WERI-Rb-1 (cell line): ENCODE measurements at places on chromosomes 11 and 22.

DNA sequence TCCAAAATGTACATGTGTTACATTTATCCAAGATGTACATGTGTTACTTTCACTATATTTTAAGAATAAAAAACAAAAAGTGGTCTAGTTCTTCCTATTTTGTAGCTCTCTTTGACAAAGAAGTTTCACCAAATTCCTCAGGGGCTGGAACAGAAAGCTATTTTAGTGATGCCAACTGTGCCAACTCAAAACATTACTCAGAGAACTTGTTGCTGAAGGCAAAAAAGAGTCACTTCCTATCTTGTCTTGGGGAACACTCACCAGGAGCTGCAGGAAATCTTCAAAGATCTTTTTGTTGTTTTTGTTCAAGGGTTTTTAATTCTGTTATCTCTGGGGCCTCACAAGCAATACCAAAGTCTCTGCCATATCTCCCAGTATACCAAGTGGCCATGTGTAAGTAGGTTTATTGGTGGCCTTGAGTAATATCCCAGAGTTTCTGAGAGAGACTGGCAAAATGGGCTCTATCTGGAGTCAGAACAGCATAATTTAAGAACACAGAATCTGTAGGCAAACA, 13.6 kb upstream of the EED start:
- DNase-seq = no peak

DNA sequence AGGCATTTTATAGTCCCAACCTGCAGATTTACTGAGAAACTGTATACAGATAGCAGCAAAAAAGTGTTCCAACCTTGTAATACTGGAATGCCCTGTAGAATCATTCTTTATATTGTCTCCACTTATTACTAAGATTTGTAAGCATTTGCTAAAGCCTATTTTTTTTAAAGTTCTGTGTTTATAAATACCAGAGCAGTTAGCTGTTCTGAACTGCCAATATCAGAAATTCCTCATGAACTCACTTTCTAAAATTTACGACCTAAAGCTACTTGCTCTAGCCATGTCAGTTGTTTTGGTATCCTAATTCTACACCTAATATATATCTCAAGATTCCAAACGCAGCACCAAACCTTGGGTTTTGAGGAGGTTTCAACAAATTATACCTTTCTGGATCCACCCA, 103.2 kb downstream of the C11orf65 start:
- DNase-seq = no peak

- no peak for DNase-seq
Observed at GRCh38 chr22:47401976-47402770, 639.7 kb downstream of the TBC1D22A start.

DNA sequence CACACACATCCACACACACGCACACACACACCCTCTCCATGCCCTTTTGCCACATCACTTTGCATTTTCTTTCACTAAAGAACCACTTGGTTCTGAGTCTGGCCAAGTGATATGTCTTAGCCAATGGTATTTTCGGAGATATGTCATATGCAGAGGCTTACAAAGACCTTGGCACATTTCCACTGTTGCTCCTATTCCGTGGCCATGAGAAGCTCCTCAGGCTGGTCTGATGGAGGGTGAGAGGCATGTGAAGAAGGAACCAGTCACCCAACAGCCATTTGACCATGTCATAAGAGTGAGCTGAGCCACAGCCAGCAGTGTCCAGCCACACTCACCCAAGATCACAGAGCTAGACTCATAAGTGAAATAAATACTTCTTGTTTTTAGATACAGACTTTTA, 212.6 kb upstream of the NAV2 start:
- DNase-seq = no peak

DNA sequence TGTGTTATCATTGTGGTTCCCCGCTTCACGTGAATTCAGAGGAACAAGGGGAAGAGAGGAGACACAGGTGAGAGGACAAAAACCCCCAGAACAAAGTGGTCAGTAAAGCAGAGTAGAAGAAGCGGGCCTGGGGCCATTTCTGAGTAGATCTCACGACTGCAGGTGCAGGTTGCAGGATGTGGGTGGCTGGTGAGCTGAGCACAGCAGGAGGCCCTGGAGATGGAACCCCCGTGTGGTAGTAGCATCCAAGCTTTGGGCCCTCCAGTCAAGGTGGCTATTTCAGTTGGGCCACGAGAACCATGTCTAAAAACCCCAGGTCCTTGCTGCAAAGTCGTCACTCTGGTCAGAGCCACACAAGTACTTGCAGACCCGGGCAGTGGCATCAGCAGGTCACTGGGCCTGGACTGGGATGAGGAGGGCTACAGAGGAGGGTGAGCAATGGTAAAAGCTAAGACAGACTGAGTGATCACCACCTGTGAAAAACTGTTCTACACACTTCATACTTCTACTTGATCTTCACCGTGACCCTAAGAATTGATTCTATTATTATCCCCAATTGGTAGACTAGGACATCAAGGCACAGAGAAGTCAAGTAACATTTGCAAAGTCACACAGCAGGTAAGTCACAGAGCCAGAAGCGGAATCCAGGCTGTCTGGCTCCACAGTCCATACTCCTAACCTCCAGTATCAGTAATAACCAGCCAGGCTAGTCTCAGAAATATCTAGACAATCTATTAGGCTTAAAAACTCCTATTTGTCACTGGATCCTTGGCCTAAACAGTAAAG, 43.8 kb downstream of the SLC1A2 start:
- no peak for DNase-seq

DNA sequence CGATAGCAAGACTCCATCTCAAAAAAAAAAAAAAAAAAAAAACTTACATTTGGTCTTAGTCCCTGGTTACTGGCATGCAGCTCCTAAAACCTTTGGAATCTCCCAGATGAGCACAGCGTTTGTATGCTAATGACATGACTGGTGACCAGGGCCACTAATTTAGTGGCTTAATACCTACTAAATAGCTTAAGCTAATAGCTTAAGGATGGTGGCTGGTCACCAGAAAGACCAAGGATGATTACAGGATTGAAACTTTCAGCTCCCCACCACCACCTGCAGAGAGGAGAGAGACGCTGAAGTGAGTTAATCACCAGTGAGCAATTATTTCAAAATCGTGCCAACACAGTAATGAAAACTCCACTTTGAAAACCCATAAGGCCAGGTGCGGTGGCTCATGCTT, 37.1 kb downstream of the DENND5A start:
- peak; percentile 30 for DNase-seq

DNA sequence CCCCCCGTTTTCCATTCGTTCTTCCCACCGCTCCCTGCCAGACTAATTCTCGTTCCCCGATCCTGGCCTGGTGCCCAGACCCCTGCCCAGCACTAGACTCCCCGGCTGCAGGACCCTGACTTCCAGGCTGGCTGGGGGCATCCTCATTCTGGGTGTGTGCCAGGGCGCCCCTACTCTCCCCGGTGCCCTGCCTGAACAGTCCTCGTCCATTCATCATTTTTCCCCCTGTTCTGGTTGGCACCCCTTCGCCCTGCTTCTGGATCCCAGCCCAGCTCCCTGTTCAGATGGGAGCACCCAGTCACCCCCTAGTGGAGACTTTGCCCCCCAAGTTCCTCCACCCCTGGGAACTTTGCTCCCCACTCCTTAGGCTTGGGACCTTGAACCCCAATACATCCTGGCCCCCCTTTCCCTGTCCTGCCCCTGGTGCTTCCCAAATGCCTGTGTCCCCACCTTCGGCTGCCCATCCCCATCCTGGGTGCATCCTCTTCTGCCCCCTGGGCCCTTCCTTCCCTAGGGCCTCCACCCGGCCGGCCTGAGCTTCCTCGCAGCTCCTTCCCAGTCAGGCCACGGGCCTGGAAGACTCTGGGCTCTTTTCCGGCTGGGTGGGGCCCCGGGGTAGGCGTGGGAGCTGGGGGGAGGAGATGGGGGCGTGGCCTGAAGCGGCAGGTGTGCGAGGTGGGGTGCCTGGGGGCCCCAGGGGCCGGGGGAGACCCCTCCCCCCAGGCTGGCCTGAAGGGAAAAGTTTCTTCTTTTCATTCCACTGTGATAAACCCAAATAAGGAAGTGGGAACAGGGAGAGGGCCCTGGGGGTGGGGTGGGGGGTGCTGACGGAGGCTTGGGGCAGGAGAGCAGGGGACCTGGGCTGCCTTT, 908 bp downstream of the PLCB3 start:
- DNase-seq = peak; percentile 66

- no peak for DNase-seq
Observed at GRCh38 chr11:73965076-73965763, 14.4 kb downstream of the DNAJB13 start.

DNA sequence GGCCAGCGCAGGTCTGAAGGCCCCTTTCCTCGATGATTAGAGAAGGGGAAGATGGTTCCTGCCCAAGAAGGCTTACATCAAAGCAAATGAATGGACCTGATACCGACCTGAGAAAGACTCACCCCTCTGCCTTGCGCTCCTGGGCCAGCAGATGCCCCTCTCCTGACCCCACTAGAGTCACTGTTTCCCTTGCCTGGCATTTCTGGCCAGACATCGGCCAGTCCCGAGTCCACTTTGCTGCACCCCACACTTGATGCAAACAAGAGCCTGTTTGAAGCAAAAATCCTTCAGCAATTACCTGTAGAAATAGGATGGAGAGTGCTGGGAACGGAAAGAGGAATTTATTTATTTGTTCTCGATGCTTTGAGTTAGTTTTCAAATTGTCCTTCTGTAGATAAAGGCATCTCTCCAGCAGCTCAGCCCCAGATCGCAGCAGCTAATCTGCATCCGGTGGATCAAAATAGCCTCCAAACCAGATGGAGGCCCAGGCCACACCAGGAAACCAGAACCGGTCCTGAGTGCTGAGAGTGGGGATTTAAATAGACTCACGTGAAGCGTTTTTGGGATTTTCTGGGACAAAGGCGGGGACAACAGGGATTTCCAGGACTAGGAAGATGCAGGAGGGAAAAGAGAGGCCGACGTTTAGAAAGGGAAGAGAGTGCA, 148.6 kb downstream of the TRIM29 start:
- peak; percentile 67 for DNase-seq

DNA sequence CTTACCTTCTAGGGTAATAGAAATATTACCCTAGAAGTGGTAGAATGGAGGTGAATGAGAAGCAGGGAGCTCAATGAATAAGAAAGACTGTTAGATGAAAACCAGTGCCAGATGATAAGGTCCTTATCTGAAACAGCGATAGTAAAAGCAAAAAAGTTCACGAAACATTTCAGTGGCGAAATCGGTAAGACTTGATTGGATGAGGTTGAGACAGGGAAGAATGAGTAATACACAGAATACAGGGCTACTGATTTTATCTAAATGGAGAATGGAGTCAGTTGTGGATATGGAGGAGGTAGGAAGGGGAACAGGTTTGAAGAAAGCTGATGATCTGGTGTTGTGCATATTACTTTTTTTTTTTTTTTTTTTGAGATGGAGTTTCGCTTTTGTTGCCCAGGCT, 96.5 kb downstream of the GALNT18 start:
- DNase-seq = no peak

DNA sequence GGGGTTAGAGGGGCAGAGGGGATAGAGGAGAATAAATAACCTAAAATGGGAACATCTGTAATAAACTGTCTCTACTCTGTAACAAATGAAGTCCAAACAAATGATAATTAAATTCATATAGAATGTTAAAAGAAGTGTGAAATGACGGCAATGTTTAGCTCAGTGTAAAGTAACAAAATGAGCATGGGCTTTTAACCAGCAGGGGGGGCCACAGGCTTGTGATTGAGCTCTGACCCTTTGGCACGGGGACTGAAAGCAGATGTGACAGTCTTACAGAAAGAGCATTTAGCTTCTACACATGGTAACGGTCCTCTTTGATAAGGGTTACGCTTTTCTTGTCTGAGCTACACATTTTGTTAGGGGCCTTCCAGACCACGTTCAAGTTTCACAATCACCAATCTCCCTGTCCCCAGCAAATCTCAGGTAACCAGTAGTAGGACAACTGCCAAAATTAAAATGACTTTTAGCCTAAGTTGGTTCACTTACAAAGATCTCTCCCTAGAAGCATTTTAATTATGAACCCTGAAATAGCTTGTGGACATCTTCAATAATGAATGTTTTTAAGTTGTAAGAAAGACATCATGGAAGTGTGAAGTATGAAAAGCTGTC, 262.5 kb downstream of the DCDC1 start:
- DNase-seq = peak; percentile 80

DNA sequence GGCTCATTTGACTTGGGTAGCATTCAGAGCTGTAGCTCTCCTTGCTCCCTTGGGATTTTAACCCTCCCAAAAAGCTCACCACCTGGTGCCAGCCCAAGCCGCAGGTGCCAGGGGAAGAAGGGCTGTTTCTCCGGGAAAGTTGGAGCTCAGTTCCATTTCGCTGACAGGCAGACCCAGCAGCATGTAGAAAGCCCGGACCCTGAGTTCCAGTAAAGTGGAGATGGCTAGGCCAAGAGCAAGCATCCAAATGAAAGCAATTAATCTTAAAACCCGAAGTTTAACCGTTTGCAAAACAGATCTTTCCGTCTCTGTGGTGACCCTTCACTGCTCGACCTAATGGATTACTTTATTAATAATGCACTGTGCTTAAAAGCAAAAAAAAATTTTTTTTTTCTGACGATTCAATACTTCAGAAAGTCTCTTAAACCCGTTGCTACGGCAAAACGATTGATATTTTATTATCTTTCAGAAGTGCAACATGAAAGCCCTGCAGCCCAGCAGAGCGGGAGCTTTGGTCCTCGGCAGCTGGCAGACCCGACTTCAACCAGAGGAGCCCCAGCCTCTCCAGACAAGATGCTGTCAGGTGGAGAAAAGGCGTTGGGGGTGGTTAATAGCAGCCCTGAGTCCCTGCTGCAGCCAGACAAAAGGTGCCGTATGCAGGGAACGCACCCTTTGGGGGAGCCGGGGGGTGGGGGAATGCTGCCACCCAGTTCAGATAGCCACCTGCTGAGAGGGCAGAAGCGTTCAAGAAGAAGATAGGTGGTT, 3.3 kb downstream of the LMO1 start:
- DNase-seq = no peak

GRCh38 chr11:15035283-15035682, 38.1 kb upstream of the CALCB start:
- DNase-seq = no peak
